ENCODE measurements at places on chromosomes 4 and X. TPM values are rescaled to one million over a fixed set of nuclear protein-coding genes. Genes with fewer than 3 reads are reported as not detected.

The HMX1 gene
- not detected for polyA plus RNA-seq

DNA sequence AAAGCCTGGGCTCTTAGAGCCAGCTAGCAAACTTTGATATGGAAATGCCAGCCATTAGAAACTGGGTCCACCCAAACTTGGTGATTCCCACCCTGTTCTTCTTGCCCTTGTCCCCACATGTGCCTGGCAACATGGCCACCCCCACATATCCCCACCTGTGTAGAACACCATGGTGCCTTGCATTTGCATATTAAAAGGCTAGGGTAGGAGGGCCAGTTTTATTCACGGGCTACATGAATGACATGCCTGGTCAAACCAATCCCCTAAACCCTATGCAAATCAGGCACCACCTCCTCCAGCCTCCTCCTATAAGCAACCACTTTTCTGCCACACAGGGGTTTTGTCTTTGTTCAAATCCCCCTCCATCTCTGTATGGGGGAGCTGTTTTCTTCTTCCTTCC is 104.9 kb downstream of the CLNK start:
- no peak for DNase-seq

DNA sequence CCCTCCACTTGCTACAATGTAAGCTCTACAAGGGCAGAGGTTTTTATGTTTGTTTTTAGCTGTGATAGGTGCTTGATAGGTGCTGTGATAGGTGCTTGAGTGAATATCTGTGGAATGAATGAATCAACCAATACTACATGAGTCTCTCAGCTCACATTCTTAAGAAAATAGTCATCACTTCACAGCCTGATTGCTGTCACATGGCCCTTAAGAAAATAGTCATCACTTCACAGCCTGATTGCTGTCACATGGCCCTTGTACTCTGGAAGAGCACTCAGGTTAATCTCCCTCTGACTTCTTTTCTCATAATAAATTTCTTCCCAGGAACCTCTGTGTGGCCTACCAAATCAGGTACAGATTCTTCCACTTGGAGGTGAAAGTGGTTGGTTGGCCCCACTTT is 335.2 kb downstream of the TENM3 start:
- no peak for DNase-seq

DNA sequence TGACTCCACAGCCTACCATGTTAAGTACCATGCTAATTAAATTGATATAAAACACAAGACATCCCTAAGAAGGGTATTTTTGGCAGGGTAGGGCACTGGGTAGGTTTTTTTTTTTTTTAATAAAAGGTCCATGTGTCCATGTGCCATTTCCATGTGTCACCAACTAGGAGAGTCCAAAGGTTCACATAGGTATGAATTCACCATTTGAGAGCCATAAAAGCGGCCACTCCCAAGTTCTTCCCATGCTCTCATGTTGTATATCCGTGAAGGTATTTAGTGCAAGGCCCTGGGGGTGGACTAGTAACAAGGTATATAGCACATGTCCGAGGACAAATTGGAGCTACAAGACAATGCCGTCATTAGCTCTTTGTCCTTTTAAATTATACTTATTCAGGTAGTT is 107.3 kb downstream of the PDE5A start:
- no peak for DNase-seq

GRCh38 chr4:81142744-81143143 is 72.3 kb downstream of the PRKG2 start:
- no peak for DNase-seq

GRCh38 chr4:153539422-153539821 is 73.3 kb downstream of the TMEM131L start:
- DNase-seq, result no peak

DNA sequence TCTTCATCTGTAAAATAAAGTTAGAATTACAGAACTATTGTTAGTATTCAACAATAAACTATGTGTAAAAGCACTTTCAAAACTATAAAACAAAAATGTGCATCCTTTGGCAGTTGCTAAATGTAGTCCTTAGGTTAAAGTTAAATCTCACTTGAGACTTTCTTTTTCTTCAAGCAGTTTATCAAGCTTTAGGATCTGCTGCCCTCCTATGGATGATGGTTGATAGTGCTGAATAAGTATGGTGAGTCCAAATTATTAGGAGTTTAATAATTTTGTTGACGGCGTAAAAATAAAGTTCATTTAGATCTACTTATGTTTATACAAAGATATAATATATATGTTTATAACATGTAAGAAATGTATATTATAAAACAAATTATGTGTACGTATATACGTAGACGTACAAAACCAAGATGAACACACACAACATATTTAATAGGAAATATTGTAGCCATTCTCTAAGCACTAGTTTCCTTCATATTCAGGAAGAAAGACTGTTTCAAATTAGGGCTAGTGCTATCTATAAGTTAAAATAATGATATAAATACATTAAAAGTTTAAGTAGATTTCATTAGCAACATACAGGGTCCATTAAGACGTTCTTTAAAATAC is 22.3 kb downstream of the UGT2A2 start:
- DNase-seq, result no peak

- no peak for DNase-seq
Observed at GRCh38 chrX:68438575-68438974, 5.3 kb upstream of the OPHN1 start.

DNA sequence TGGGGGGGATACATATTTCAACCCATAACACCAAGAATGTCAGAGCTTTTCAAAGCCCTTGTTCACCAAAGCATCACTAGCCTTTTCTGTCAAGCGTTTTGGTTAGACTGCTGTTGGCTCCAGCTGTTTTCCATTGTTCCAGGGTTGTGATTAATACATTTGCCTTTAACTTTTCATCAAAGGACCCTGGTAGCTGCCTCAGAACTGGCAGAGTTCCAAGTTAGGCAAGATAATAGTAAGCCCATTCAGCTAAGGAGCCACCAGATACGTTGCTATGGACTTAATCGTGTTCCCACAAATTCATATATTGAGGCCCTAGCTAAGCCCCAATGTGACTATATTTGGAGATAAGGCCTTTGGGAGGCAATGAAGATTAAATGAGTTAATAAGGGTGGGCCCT is 37.1 kb downstream of the ENOPH1 start:
- no peak for DNase-seq

DNA sequence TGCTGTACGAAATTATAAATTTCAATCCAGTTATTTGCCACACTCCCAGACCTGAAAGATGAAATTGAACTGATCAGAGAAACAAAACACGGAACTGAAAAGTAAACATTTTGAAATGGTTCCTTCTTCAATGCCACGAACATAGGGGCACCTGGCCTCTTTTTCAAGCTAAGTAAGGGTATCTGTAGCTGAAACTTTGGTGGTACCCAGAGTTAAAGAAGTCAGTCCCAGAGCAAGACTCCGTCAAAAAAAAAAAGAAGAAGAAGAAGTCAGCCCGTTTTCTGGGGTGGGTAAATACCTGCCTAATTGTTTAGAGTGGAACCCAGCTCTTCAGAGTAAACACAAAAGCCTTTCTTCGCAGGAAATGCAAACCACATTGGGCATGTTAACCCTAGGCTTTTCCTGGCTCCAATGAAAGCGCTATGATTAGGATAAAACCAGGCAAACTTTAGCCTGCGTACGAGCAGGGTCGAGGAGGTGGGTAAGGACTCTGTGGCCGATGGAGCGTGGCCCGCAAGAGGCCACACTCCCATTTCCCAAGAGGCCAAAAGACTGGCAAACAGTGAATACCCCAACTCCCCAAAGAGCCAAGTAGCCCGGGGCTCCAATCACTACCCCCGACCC is 1.3 kb downstream of the ANTXR2 start:
- DNase-seq, result no peak

GRCh38 chr4:70463335-70463734 is 8.7 kb upstream of the MUC7 start:
- no peak for DNase-seq

DNA sequence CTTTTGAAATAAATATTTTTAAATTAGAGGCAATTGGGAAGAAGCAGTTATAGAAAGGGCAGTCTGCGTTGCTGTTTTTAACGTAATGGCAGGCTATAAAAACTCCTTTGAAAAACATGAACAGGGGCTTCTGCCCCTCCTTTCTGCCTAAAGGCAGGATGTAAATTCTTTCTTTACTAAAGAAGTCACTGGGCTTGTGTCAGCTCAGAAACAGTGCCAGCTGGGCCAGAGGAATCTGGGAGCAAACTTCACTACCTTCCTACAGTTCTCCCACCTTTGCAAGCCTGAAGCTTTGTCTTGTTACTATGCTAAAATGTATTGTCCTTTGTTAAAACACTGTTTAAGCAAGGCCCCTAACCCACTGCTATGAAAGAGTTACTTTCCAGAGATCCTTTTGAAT is 1664.8 kb downstream of the RPA4 start:
- DNase-seq, result no peak

The SGCB gene
- 0.48 TPM for polyA plus RNA-seq

DNA sequence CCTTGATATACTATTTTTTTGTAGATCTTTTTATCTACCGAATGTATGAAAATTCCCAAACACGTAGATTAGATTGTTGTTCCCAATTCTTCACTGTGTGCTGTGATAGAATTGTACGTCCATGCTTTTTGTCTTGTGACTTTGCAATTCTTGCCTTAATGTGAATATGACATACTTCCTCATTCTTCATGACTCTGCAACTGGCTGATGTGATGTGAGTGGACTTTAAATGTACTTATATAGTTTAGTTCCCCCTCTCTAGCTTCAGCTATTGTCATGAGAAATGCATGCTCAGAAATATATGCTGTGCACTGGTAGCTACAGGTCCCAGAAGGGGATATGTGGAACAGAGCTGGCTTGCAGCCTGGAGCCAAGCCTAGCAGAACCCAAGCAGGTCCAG is 89.4 kb downstream of the FTHL17 start:
- DNase-seq, result no peak

DNA sequence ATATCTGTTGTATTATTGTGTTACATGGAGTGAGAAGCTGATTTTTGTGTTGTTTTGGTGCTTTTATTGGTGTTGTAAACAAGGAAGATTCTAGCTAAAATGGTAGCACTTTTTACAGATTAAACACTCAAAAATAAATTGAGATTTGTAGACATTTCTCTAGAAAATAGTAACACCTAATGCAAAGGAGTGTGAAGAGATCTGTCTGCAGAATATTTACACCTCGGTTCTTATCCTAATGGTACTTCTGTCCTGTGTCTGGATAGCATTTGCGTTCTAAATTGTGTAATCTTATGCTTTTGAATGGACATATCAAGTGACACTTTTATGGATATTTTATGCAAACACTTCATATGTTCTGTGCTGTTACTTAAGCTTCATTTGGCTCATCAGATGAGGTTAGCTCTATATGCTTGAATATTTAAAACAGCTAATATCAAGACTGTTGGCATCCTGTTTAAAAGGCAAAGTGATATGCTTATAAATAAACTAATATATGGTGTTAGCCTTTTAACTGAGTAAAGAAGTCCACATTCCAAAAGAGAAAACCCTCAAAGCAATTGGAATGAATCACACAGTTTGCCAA is 6.0 kb downstream of the PCDH7 start:
- DNase-seq, result no peak

- DNase-seq, result no peak
Observed at GRCh38 chr4:54783402-54784110, 125.8 kb downstream of the KIT start.

DNA sequence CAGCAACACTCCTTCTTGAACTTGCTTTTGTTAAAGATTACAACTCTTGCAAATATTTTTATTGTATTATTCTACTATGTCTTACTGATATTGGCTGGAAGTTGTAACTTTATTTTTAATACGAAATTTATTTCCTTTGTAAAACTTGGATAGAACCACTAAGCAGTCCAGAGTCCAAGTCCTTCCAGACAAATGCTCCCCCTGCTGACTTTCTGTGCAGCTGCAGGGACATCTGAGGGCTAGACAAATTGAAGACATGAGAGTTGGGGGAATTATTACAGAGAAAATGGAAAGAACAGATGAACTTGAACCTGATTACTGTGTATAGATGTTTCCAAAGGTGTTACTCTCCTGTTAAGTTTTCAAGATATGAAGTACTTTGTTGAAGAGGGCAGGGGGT is 238.8 kb downstream of the GRIA3 start:
- no peak for DNase-seq

GRCh38 chr4:20299515-20299914 is 47.8 kb downstream of the SLIT2 start:
- no peak for DNase-seq
